ENCODE measurements at places on chromosomes 12 and 14. TPM values are rescaled to one million over a fixed set of nuclear protein-coding genes. Genes with fewer than 3 reads are reported as not detected.

GRCh38 chr14:53035336-53036210 is 84.7 kb upstream of the FERMT2 start:
- DNase-seq = no peak

- DNase-seq = no peak
Observed at GRCh38 chr12:116759783-116760621, 21.9 kb downstream of the RNFT2 start.

MANSC1 gene
- 3.1 TPM for total RNA-seq

KRT6C gene
- total RNA-seq = not detected

TAS2R8 gene
- not detected for total RNA-seq
